Endothelial cell of umbilical vein (primary cell): ENCODE measurements at places on chromosomes 4 and X. TPM values are rescaled to one million over a fixed set of nuclear protein-coding genes. Genes with fewer than 3 reads are reported as not detected.

GRCh38 chrX:50723006-50723405, 91.0 kb downstream of the SHROOM4 start:
- H3K4me1 ChIP-seq: peaks cover 2% of the 10 kb centered on the region
- H3K4me3 ChIP-seq: no peak overlapping the region
- no peak overlapping the region for H3K27ac ChIP-seq
- no peaks in the 10 kb centered on the region for H3K36me3 ChIP-seq
- DNase-seq: no peak

GRCh38 chrX:10569946-10570345, 50.4 kb downstream of the MID1 start:
- no peak overlapping the region for H3K27ac ChIP-seq
- peaks cover 11% of the 10 kb centered on the region for H3K4me1 ChIP-seq
- peak; percentile 13 for DNase-seq
- H3K36me3 ChIP-seq: no peaks in the 10 kb centered on the region

DNA sequence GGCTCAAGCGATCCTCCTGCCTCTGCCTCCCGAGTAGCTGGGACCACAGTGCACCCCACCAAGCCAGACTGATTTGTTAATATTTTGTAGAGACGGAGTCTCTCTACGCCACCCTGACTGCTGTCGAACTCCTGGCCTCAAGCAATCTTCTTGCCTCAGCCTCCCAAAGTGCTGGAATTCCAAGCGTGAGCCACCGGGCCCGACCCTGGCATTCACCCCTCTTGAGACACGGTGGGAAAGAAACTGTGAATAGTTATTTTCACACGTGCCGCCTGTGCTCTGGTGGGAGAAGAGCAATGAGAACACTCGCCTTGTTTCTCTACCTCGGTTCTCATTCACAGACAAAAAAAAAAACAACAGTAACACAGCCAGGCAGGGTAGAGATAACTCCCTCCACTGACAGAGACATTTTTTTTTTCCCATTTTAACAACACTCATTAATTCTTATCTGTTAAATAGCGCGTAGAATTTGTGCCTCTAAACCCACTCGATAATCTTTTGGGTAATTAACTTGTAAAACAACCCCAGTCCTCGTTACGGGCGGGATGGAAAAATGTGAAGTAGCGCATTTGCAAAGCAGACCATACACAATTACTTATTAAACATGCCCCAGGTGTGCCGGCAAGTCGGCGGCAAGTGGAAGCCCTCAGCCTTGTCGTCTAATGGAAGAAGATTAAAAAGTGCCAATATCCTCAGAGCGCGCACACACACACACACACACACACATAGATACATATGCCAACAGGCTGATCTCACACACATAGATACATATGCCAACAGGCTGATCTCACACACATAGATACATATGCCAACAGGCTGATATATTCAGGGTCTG, 103.3 kb downstream of the DHRSX start:
- no peak overlapping the region for H3K27ac ChIP-seq
- no peaks in the 10 kb centered on the region for H3K27me3 ChIP-seq
- no peaks in the 10 kb centered on the region for H3K4me1 ChIP-seq
- no peak overlapping the region for H3K4me3 ChIP-seq

NOCT gene
- total RNA-seq: 20.1 and 20.7 TPM in 2 replicates

DNA sequence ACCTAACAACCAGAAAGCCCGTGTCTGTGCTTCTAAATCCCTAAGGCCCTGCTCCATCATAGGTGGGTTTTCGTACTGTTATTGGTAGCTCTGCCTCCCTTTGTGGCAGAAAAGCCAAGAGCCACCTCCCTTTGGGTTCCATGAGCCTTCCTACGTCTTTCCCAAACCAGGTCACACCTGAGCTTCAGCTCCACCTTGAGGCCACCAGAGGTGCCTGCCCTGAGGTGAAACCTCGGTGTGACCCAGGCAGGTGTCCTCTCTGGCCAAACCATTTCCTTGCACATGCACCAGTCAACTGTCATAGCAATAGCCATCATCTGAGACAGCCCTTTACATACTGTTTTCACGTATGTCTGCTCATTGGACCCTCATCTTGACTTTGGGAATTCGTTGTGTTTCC, 188.0 kb upstream of the RBPJ start:
- DNase-seq: no peak
- no peaks in the 10 kb centered on the region for H3K36me3 ChIP-seq
- H3K27ac ChIP-seq: no peak overlapping the region
- no peak overlapping the region for H3K4me3 ChIP-seq
- H3K4me1 ChIP-seq: no peaks in the 10 kb centered on the region
- no peaks in the 10 kb centered on the region for H3K27me3 ChIP-seq
